ENCODE measurements at places on chromosomes 12 and 14.

DNA sequence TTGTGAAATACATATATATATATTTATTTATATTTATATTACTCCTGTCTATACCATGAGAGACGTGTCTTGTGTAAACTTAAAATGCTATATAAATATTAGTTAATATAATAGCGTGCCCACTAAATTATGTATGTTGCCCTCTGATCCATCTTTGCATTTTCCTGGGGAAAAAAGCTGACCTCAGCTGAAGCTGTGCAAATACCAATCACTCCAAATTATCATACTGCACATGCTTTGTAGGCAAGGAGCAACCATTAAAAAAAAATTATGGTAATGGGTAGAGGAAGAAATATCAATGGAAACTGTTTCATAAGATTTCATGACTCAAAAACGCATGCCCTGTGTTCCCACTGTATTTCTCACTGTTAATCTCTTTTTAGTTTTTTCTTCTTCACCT is 179.8 kb downstream of the ANO4 start:
- no peak for DNase-seq

DNA sequence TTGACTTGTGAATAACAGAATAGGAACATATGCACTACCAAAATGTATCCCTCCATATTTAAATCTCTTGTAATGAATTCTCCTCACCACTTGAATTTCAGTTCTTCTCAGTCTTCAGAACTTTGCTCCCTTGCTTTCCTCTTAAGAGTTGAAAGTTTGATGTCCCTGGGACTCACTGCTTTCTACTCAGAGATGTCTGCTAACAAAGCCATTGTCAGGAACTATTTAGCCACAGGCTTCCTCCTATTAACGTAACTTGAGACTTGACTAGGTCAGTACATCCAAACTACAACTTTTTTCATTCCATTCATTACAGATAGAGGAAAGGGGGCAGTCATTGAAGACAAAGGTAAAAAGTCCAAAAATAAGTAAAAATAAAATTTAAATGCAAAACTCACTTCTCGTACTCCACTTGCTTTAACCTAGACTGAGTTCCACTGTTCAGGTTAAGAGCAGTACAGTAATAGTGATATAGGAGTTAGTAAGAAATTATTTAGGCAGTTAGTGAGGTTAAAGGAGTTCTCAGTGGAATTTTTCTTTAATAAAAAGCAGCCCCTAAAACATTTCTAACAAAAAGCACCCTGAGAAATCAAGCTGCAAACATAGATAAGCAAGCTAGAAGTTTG is 364.2 kb downstream of the SOX5 start:
- DNase-seq, result no peak

GRCh38 chr12:125151284-125151683 is 86.0 kb downstream of the AACS start:
- no peak for DNase-seq

DNA sequence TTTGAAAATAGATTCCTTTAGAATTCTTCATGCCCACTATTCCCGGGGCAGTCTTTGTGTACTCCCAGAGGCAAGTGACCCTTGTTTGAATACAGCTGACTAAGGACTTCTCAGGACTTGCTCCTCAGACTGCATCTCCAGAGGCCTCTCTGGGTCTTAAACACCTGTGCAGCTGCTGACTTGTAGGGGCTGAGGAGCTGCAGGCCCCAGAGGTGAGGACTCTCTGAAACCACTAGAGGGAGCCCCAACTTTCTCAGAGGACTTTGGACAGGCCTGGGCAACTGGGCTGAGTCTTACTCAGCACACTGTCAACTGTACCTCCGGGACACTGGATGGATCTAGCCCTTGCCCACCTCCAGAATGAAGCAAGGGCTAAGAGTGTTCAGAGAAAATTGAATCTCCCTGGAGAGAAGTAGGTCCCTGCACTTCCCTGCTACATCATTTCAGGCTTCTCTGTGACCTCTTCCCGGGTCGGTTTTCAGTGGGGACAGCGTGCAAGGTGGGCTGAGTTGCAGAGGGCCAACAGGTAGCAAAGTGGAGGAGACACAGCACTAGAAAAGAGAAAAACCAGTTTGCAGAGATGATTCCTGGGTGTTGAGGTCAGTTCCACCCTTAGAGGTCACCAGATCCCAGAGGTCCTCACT is 164.6 kb downstream of the TMEM117 start:
- DNase-seq, result peak; percentile 57

DNA sequence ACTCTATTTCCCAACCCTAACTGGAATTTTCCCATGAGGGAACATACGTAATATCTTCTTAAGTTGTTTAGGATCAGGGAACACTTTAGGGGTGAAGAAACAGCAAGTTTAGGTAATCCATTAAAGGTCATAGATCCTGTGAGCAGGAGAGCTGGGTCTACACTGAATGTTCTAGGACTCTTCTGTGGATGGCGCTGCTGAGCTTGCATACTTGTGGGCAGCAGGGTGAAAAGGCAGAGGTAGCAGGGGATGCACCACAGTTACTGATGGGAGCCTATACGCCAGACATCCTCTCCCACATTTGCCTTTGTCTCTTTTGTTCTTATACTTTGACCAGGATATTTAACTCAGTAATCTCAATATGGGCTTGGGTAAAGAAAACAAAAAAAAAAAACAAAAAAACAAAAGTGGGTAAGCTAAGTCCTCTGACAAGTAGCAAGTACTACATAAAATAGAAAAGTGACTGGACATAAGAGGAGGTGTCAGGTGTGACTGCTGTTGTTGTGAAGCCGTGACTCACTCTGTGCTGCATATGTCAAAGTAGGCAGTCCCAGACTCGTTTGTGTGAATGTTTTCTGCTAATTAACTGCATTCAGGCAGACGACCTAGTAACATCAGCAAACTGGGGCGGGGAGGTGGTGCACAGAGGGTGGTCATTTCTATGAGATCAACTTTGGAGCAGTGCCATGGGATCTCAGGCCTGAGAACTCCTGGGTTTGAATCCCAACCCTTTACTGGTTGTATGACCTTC is 31.6 kb downstream of the NEUROD4 start:
- DNase-seq, result no peak

GRCh38 chr12:91577586-91578539 is 395.2 kb upstream of the DCN start:
- DNase-seq, result peak; percentile 17

- no peak for DNase-seq
These were observed 15.5 kb upstream of the GARIN2 start for GRCh38 chr14:67173719-67174118.

GRCh38 chr12:103799857-103800771 is 40.9 kb downstream of the NT5DC3 start:
- no peak for DNase-seq

- DNase-seq, result no peak
These were observed 266.2 kb downstream of the RAD51B start for GRCh38 chr14:68085742-68086141.

DNA sequence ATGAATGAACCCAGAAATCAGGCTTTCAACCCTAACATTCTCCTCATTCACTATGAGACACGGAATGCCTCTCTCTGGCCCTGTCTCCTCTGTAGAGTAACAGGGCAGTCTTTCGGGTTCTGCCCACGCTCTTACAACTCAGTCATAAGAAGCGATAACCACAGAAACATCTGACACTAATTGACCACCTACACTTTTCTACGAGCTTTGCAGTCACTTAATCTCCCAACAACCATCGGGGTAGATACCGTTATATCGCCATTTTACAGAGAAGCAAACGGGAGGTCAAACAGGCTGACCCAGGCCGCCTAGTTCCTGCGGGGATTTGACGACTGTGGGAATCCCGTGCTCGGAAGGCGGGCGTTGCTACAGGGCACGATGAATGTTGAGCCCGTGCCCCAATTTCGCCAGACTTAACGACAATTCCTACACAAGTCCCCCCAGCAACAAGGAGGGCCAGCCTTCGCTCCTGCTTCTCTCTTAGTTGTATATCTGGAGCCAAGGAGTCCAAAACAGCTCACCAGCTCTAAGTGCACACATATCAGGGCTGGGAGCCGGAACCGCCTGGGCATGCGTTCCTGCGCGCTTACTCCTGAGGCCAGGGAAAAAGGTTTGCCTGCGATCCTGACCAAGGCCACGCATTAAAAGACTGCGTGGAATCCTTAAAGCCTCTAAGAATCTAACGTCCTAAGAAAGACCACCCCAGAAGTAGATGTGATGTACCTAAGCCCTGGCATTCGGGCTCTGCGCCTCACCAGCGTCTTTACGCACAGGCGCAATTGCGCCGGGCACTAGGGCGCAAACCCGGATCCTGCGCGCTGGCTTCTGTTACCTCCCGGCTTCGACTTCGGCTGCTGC is 38.7 kb upstream of the TBX5 start:
- no peak for DNase-seq

GRCh38 chr12:94269316-94269999 is 121.1 kb downstream of the PLXNC1 start:
- DNase-seq, result peak; percentile 63

Measured in activated CD4-positive, alpha-beta T cell treated with anti-CD3 and anti-CD28 coated beads, Interleukin-10, Interleukin-2, amounts not matched to agents 100 ng/mL and 50 ng/mL, durations not matched to agents 16 hours and 8 hours (primary cell).